Type B pancreatic cell (in vitro differentiated cells): ENCODE measurements at places on chromosomes 4 and X.

DNA sequence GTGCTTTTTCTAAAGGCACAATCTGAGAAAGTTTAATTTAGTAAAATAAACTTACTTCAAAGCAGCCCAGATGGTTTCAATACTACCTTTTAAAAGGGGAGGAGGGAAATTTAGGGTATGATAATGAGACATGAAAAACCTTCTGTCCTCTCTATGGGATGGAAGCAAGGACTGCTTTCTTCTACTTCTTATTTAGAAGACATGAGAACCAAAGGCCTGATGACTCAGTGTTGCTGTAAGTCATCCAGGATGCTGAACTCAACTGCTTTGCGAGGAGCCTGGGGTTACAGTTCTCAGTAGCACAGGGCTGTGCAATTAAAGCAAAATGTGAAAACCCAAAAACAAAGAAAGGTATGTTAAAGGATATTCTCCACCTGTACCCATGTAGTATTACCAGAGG is 140.8 kb upstream of the EDNRA start:
- no peak overlapping the region for H3K4me3 ChIP-seq
- no peak overlapping the region for H3K27ac ChIP-seq
- peaks cover 5% of the 10 kb centered on the region for H3K4me1 ChIP-seq
- DNase-seq: no peak
- H3K27me3 ChIP-seq: no peaks in the 10 kb centered on the region

GRCh38 chr4:31417040-31417439 is 696.9 kb downstream of the PCDH7 start:
- H3K27me3 ChIP-seq: no peaks in the 10 kb centered on the region
- no peak for DNase-seq
- H3K27ac ChIP-seq: no peak overlapping the region

DNA sequence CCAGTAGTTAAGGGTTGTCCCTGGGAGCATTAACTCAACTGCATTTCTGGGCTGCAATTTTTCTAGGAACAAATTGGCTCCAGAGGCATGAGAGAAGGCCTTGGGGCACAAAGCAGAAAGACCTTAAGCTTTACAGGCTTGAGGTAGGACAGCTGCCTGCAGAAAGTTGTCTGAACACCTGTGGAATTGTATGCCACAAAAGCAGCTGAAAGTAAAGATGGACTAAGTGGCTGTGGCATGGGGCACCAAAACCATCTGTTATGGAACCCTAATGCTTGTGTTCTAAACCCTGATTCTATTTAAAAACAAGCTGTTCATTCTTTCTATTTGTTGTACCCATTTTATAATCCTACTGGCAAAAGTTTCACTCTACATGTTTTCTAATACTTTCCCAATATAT is 515.2 kb downstream of the GLUD2 start:
- no peaks in the 10 kb centered on the region for H3K27me3 ChIP-seq
- no peak overlapping the region for H3K4me3 ChIP-seq
- H3K27ac ChIP-seq: no peak overlapping the region
- H3K4me1 ChIP-seq: no peaks in the 10 kb centered on the region
- no peak for DNase-seq

- H3K36me3 ChIP-seq: peaks cover 22% of the 10 kb centered on the region
- H3K27me3 ChIP-seq: no peaks in the 10 kb centered on the region
- H3K4me3 ChIP-seq: no peak overlapping the region
- no peak overlapping the region for H3K27ac ChIP-seq
- no peaks in the 10 kb centered on the region for H3K4me1 ChIP-seq
These were observed 32.4 kb downstream of the PRIMPOL start for GRCh38 chr4:184681916-184682315.

DNA sequence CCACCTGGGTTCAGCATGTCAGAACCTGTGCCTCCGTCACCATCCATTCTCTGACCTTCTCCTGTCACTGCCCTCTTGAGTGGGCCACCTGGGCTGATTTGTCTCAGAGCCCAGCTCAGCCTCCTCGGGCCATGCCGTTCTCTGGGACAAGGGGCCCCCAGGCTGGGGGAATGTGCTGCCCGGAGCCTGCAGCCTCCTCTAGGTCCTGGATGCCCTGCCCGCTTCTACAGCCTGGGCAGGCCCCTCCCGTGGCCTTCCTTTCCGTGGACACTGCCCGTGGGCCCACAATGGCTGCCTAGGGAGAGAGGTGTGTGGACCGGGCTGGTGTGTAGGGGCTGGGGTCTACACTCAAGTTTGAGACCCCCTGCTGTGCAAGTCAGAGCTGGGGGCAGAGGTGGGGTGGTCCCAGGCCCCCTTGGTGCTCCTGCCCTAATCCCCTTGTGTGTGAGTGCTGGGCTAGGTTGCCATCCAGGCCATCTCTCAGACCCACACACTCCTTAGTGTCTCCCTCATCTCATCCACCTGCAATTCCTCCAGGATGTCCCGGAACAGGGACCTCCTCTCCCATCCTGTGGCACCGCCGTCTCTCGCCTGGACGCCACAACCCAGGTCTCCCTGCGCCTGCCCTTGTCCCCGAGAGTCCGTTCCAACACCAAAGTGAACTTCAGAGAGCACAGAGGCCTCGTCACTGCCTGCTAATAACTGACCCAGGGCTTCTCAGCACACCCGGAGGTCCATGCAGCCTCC is 12.4 kb downstream of the PSAPL1 start:
- H3K4me3 ChIP-seq: no peak overlapping the region
- no peaks in the 10 kb centered on the region for H3K27me3 ChIP-seq
- no peak overlapping the region for H3K27ac ChIP-seq
- H3K4me1 ChIP-seq: peaks cover 2% of the 10 kb centered on the region

GRCh38 chr4:53512608-53513007 is 78.7 kb downstream of the LNX1 start:
- no peak overlapping the region for H3K27ac ChIP-seq
- H3K4me3 ChIP-seq: no peak overlapping the region
- H3K36me3 ChIP-seq: no peaks in the 10 kb centered on the region
- DNase-seq: no peak
- H3K4me1 ChIP-seq: peaks cover 15% of the 10 kb centered on the region
- no peaks in the 10 kb centered on the region for H3K27me3 ChIP-seq

DNA sequence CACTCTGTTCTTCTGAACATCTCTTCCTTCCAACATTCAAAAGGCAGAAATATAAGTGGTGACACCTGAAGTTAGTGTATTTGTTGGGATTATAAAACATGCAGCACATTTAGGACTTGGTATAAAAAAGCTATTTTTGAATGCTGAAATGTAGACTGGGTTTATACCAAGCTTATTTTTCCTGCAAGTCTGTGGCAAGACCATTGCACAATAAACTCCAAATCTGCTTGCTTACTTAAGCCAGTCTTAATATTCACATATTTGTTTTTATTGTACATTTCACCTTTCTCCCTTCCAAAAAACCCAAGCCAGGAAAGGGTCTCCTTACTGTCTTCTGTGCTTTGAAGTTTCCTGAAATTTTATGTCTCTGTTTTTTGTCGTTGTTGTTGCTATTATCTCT is 63.7 kb downstream of the FHIP1A start:
- peaks cover 24% of the 10 kb centered on the region for H3K4me1 ChIP-seq
- no peak overlapping the region for H3K4me3 ChIP-seq

DNA sequence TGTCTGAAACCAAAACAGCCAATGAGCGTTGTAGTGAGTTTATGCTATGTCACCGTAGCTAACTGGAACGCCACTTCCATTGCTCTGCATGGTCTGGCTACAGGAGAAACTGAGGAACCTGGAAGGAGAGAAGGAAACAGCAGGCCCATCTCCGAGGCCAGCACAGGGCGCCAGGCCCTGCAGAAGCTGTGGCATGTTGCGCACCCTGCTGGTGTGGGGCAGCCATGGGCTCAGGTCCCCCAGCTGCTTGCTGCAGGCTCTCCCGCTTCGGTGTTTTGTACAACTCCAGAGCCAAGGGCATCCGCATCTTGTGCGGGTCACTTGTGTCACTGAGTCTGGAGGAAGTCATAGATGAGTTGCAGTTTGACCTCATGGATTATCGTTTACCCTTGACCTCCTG is 89.2 kb downstream of the AFAP1 start:
- DNase-seq: no peak
- H3K36me3 ChIP-seq: peaks cover 41% of the 10 kb centered on the region
- no peak overlapping the region for H3K27ac ChIP-seq
- H3K27me3 ChIP-seq: no peaks in the 10 kb centered on the region

GRCh38 chrX:133836561-133836960 is 148.8 kb downstream of the GPC3 start:
- H3K36me3 ChIP-seq: peaks cover 18% of the 10 kb centered on the region
- no peaks in the 10 kb centered on the region for H3K27me3 ChIP-seq
- peaks cover 8% of the 10 kb centered on the region for H3K4me1 ChIP-seq
- H3K4me3 ChIP-seq: no peak overlapping the region
- H3K27ac ChIP-seq: no peak overlapping the region
- DNase-seq: no peak

- H3K4me3 ChIP-seq: no peak overlapping the region
- H3K4me1 ChIP-seq: no peaks in the 10 kb centered on the region
- H3K27me3 ChIP-seq: no peaks in the 10 kb centered on the region
- no peak overlapping the region for H3K27ac ChIP-seq
- peak; percentile 18 for DNase-seq
- no peaks in the 10 kb centered on the region for H3K36me3 ChIP-seq
These were observed 1.5 kb downstream of the P2RY8 start for GRCh38 chrX:1535241-1536041.

DNA sequence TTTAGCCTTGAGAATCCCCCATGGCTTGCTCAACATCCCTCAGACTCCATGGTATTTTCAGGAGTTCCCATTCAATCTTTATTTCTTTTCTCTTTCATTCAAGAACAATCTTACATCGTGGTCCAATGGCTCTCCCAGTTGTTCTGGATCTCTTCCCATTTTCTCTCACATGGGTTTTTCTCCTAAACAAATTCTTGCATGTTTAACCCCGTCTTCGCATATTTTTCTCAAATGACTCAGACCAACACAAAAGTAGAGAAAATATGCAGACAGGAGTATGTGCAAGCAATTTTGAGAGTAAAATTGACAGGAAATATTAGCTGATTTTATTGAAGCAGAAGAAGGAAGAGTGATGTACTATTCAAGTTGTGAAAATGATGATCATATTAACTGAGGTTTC is 396.4 kb upstream of the TRAM1L1 start:
- H3K4me3 ChIP-seq: no peak overlapping the region
- no peaks in the 10 kb centered on the region for H3K27me3 ChIP-seq
- DNase-seq: no peak
- H3K36me3 ChIP-seq: no peaks in the 10 kb centered on the region
- no peaks in the 10 kb centered on the region for H3K4me1 ChIP-seq

DNA sequence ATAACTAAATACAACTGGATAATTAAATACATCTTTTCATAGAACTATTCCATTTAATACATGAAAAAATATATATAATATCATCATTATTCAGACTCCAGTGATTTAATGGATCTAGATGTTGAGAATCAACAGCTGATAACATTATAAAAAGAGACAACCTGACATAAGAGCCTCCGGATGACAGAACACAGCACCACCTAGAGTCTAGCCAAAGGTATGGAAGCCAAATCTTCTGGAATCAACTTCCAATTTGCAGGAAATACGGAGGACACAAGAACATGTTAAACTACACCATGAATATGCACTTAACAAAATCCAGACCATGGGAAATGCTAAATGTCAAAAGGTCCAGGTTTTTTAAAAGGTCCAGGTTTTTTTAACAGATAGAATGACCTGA is 55.0 kb downstream of the LRBA start:
- H3K36me3 ChIP-seq: peaks cover 29% of the 10 kb centered on the region
- no peak for DNase-seq
- no peaks in the 10 kb centered on the region for H3K27me3 ChIP-seq
- no peak overlapping the region for H3K4me3 ChIP-seq

- peaks cover 32% of the 10 kb centered on the region for H3K27me3 ChIP-seq
- H3K27ac ChIP-seq: peak within 1 kb of the TSS; percentile 86
- H3K4me3 ChIP-seq: peak within 1 kb of the TSS; percentile 87
- H3K4me1 ChIP-seq: no peaks in the 10 kb centered on the region
- H3K36me3 ChIP-seq: no peaks in the 10 kb centered on the region
These were observed at the start of gene KLF8 for GRCh38 chrX:56232221-56233082. KLF8 (plus strand) TSS chrX:56232356; CDS start chrX:56233335, 979 bp downstream.
